ENCODE measurements at places on chromosomes 6 and 20. TPM values are rescaled to one million over a fixed set of nuclear protein-coding genes. Genes with fewer than 3 reads are reported as not detected.

CNBD2 gene
- 2.1 TPM for total RNA-seq

- DNase-seq, result no peak
Measured at GRCh38 chr6:117906958-117907600, at the start of gene SLC35F1. Gene SLC35F1, plus strand, starts transcription at chr6:117907264.

GRCh38 chr6:71411882-71412281, 123.3 kb downstream of the OGFRL1 start:
- no peak for DNase-seq

SIRPD gene
- not detected for total RNA-seq

DNA sequence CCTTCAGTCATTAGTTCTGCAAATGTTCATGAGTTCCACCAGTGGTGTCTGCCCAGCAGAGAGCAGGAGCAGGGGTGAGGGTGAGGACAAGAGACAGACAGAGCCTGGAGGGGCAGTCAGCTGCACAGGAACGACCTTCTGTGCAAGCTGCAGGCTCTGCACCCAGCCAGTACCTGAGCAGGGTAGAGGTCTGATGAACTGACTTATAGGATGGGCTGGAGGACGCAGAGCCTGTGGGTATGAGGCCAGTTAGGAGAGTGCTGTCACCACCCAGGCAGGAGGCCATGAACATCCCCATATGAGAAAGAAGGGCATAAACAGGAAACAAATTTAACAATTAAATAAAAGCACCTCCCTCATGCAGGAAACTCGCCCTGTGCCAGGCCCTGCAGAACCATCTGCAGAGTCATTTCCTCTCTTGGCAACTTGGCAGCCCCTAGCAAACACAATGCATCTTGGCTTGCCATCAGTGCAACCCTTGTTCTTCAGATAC, 17.9 kb downstream of the C6orf15 start:
- DNase-seq, result no peak

- no peak for DNase-seq
Measured at GRCh38 chr6:46903175-46903574, 18.6 kb downstream of the ADGRF5 start.

DNA sequence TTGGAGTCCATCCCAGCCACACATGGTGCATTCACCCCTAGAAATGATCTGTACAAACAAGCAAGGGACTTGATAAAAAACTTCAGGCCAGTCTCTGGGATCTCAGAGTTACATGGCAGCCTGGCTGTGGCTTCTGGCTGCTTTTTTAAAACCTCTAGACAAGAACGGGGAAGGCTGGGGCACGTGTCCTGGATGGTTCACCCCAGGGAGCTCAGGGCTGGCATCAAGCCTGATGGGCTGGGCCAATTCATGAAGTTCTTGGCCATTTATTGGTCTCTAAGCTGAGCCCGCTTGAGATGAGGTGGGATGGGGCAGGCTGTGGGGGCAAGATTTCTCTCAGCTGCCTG, 10.4 kb upstream of the ZFAND3 start:
- DNase-seq, result no peak

DNA sequence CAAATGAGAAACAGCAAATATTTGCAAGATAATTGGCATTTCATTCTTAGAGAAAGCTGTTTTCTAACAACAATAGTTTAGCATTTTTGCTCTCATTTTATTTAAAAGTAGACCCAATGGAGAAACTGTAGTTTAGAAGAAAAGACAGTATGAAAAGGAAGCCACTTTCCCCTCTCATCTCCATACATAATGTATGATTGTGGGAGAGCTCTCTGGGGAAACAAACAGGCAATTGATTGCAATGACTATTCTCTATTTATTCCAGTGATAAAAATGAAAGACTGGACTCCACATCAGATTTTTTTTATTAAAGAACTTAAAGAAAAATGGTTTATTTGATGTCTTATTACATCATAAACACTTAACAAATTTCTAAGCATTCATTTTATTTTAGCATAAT, 116.8 kb upstream of the SASH1 start:
- DNase-seq, result no peak

DNA sequence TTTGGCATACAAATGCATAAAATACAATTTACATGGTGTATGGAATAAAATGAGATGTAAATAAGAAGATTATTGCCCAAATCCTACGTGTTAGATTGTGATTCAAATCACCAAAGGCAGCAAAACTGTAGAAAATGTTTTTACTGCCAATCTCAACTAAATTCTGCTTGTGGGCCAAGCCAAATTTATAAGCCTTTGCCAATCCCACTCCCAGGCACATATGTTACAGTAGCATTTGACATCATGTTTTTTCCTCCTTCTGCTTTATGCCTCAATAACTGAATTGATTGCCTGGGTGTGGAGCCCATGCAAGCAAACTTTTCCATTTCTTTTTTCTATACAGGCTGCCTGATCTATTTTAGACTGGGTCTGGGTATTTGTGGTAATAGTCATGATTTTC, 36.3 kb upstream of the LRRC1 start:
- no peak for DNase-seq

GLP1R gene
- total RNA-seq, result not detected

DNA sequence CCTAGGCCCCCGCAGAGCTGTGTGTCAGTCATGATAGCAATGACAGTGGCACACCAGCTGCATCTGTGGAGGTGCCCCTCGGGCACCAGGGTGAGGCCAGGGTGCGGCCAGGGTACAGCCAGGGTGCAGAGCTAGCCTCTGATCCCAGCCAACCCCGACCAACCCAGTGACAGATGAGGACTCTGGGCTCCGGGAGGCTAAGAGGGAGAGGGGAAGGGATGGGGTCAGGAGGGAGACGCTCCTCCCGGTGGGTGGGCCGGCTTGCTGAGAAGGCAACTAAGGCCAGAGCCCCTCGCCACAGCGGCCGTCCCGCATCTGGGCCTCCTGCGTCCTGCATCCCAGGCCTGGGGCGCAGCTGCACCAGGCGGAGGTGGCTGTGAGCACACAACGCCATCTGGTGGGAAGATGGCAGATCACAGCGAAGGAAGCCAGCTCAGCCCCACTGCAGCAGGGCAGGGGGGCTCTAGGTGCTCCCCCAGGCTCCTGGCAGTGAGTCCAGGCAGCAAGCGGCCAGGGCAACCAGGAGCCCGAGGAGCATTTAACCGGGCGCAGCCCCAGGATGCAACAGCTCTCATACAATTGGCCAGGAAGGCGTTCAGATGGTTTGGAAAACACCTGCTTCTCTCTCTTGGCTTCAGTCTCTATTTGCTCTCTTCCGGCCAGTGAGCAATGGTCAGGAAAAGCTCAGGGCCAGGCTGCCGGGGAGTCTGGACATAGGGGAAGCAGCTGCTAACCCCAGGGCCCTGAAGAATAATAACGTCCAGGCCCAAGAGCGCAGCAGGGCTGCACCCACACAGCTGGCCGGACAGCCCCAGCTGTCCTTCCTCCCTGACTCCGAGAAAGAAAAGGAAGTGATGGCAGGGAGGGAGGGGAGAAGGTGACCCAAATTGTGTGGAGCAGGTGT, 169.4 kb downstream of the TAF4 start:
- DNase-seq, result peak; percentile 17

- DNase-seq, result no peak
Measured at GRCh38 chr20:32580219-32580969, 4.7 kb downstream of the NOL4L start.

GRCh38 chr6:38824243-38824894, 109.3 kb downstream of the DNAH8 start:
- DNase-seq, result no peak

VGLL2 gene
- not detected for total RNA-seq

DNA sequence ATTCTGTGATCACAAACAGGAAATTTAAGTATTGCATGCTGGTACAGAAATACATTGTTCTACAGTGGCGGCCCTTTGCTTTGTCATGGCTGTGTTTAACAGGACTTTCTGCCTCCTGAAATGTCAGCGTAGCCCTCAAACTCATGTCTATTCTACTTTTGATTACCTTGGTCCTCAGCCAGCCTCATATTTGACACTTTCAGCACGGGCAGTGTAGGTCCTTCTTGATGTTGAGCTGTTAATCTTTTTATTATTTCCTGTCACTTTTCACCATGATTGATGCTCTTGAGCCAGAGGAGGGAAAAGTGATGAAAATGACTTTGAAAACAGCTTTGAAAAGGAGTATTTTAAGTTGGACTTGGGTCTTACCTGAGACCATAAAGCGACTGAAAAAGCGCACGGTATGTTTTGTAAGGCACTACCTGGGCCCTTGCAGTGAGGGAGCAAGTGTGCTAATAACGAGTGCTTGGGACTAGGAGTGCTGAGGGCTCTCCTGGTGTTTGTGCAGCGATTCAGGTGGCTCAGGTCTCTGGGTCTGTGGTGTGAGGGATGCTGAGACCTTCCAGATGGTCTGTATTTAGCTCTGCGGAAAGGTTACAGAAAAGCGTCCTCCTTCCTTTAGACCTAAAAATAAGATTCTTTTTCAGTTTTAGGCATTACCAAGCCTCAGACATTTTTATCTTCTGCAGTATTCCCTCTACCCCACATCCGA, 45.2 kb upstream of the RREB1 start:
- DNase-seq, result no peak

GRCh38 chr6:33428224-33428965, 8.5 kb downstream of the SYNGAP1 start:
- peak; percentile 34 for DNase-seq

SLC39A7 gene
- total RNA-seq, result 245 TPM

GRCh38 chr6:99645986-99646385, 39.4 kb downstream of the PRDM13 start:
- no peak for DNase-seq

ORC3 gene
- 26.8 TPM for total RNA-seq

DNA sequence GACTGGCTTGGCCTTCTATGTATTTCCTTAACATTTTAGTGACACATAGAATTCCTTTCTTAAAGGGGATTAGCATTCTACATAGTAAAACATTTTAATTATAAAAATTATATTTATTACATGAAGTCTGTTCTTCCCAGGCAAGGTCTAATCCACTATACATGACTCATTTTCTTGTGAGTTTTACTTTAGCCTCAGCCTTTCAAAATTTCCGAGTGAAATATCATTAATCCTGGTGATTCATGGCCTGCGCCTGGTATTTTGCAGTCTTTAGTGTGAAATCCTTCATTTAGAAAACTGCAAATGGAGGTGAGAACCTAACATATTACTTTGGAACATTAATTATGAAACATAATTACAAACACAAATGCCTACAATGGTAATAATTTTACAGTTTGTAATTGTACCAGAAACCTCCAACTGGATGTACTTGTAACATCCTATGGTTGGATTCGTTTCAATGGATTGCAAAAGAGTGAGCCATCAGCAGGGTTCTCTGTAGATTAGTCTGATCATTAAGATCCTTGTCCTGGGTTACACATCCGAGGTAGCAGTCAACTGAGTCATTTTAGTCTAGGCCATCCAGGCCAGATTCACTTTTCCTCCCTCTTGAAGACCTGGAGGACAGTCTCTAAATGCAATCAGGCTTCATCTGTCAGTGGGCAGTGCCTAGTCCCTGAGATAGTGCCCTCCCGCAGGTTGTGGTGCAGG, 272.0 kb downstream of the PACRG start:
- peak; percentile 89 for DNase-seq
